Chondrocyte (in vitro differentiated cells): ENCODE measurements at places on chromosomes 1 and 21.
A peak's percentile ranks its signal among the peaks of the same experiment; 100 is the strongest.

DNA sequence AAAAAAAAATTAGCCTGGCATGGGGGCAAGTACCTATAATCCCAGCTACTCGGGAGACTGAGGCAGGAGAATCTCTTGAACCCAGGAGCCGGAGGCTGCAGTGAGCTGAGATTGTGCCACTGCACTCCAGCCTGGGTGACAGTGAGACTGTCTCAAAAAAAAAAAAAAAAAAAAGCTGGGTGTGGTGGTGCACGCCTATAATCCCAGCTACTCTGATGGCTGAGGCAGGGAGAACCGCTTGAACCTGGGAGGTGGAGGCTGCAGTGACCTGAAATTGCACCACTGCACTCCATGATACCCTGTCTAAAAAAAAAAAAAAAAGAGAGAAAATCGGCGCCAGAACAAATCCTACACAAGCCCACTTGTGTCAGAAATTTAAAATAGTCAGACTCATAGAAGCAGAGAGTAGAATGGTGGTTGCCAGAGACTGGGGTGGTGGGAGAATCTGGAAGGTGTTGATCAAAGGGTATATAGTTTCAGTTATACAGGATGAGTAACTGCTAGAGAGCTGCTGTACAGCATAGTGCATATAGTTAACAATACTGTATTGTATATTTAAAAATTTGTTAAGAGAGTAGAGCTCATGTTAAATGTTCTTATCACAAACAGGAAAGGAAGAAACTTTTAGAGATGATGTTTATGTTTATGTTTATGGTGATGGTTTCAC is 9.6 kb downstream of the DIP2A start:
- no peak for DNase-seq

GRCh38 chr1:15075817-15076216 is 77.7 kb upstream of the TMEM51 start:
- no peak for DNase-seq

- DNase-seq = no peak
Observed at GRCh38 chr1:117826119-117826518, 103.3 kb downstream of the GDAP2 start.

DNA sequence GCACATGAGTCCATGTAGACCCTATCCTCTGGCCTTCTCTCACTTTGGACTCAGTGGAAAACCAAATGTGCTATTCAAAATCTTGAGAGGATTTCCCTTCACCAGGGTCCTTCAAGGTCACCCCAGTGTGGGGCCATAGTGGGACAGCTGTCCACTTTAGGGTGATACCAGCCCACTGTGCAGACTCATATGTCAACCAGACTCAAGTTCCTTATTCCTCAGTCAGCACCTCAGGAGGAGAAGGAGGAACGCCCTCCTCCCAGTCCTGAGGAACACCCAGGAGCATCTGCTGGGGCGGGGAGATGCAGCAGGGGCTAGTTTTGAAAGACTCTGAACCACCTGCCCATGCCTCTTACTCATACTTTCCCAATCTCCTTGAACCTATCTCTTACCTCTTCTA is 340.9 kb downstream of the MATN1 start:
- DNase-seq = peak; percentile 17

GRCh38 chr1:166063701-166064100 is 103.1 kb downstream of the FAM78B start:
- DNase-seq = no peak

GRCh38 chr1:58214674-58215073 is 331.9 kb downstream of the OMA1 start:
- no peak for DNase-seq
